Hematopoietic multipotent progenitor cell treated with erythropoietin and hydrocortisone succinate and interleukin-3 and kit ligand, for 17 days (in vitro differentiated cells): ENCODE measurements at places on chromosomes 2 and 18.
A peak's percentile ranks its signal among the peaks of the same experiment; 100 is the strongest.

DNA sequence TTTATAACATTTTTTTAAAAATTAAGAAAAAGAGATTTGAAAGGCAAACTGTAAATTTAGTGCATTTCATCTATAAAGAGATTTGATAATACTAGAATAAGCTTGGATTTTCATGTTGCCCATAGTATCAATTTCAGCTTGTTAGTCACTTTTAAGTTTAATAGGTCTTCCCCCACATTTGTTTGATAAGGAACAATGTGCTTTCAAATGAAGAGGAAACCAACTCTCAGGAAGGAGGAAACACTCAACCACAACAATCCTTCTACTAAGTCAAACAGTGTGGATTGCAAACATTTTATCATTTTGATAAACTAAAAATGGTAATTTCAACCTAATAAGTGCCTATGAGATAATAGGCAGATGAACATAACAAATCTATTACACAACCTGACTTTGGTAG lies 397.1 kb upstream of the CDH20 start:
- no peak for DNase-seq

GRCh38 chr2:213627054-213627710 lies 342.9 kb downstream of the SPAG16 start:
- DNase-seq, result no peak

GRCh38 chr18:48021273-48021914 lies 90.9 kb upstream of the SMAD2 start:
- DNase-seq, result no peak

- no peak for DNase-seq
Measured at GRCh38 chr2:121309801-121310200, 24.8 kb upstream of the TFCP2L1 start.

- DNase-seq, result no peak
Measured at GRCh38 chr2:19301706-19302105, 56.7 kb downstream of the OSR1 start.

DNA sequence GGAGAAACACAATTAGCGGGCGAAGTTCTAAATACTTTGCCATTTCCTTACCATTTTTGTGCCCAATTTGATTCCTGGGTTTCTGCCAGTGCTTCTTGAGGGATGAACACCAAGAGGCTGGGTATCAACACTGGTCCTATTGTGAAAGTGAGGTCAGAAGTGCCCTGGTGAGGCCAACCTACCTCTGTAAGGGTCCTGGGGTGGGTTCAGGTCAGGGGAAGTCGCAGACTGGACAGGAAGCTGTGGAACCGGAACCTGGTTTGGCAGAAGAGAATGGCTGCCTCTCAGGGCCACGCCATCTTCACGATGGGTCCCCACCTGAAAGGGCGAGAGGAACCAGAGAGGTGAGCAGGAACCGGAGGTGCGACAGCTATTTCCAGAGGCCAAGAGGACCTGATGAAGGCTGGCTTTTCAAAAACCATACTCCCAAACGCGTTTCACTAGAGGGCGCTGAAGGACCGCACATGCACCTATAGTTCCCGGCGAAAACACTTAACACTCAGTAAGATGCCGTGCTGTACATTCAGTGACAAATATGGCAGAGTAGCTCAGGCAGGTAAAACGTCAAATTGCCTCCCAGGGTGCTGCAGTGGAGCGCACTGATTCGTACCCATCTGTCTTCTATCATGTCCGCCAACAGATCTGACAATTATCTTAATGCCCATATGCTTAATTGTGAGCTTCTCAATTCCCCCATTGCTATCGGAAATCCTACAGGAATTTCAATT lies 275.3 kb upstream of the CCDC68 start:
- DNase-seq, result peak; percentile 54

GRCh38 chr2:199902486-199903110 lies 8.5 kb upstream of the C2orf69 start:
- DNase-seq, result no peak

GRCh38 chr18:50992351-50992762 lies 24.5 kb downstream of the ELAC1 start:
- DNase-seq, result no peak

DNA sequence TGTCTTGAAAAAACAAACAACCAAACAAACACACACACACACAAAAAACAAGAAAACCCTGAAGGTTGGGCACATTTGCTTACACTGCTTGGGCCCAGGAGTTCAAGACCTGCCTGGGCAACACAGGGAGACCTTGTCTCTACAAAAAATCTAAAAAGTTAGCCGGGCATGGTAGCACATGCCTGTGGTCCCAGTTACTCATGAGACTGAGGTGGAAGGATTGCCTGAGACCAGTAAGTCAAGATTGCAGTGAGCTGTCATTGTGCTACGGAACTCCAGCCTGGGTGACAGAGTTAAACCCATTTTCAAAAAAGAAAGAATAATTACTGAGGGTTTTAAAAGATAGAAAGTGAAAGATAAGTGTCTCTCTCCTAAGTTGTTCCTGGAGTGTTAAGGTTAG lies 103.4 kb downstream of the MBD5 start:
- DNase-seq, result no peak

GRCh38 chr2:25187729-25188350 lies 19.5 kb upstream of the POMC start:
- no peak for DNase-seq

- no peak for DNase-seq
Measured at GRCh38 chr2:150474326-150475074, 13.0 kb downstream of the RND3 start.

DNA sequence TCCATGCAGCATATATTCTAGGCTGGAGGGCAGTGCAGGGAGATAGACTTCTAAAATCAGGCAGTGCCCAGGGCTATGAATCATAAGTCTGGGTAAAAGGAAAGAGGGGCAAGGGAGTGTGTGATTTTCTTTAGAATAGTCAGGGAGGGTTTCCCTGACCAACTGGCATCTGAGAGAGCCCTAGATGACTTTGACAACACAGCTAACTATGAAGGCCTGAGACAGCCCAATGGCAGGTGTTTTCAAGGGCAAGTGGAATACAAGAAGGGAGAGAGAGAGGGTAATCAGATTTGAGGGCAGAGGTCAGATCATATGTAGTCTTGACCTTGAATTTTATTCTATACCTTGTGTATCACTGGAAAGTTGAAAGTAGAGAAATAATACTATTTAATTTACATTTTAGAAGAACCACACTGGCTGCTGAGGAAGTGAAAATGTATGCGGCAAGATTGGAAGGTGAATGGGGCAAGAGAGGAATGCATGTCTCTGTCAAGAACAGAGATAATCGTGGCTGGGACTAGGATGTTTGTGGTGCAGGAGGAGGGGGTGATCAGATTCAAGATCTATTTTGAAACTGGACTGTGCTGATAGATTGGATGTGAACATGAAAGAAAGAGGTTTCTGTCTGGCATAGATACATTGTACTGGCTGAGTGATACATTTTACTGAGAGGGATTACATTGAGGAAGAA lies 1.9 kb upstream of the ITGB6 start:
- no peak for DNase-seq

GRCh38 chr2:211867845-211868451 lies 670.7 kb downstream of the ERBB4 start:
- no peak for DNase-seq

GRCh38 chr2:38491436-38491835 lies 111.3 kb downstream of the HNRNPLL start:
- DNase-seq, result no peak

GRCh38 chr18:38453880-38454279 lies 888.3 kb upstream of the CELF4 start:
- DNase-seq, result no peak

- DNase-seq, result no peak
Measured at GRCh38 chr18:13218368-13218991, at the start of gene LDLRAD4. LDLRAD4 (plus strand) TSS chr18:13218760.

- no peak for DNase-seq
Measured at GRCh38 chr18:24548583-24548982, 88.1 kb downstream of the HRH4 start.

- no peak for DNase-seq
Measured at GRCh38 chr2:234444893-234445292, 52.0 kb downstream of the ARL4C start.

DNA sequence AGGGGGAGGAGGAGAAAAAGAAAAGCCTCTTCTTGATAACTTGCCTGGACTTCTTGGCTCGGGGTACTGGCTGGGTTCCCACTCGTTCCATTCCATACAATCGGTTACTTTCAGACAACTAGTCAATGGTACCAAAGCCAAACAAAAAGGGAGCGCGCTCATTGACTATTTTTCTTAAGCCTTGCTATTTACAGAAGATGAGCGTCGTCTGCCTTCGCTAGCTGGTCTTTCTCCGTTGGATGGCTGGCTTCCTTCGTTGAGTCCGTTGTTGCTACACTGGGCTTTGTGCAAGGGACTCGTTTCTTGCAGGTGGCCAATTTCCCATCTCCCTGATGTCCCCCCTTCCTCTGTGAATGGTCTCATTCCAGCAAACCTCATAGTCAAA lies 260.4 kb downstream of the ZNF516 start:
- no peak for DNase-seq

- no peak for DNase-seq
Measured at GRCh38 chr2:29587402-29588190, 333.8 kb downstream of the ALK start.
